ENCODE measurements at places on chromosomes 6 and 20.

DNA sequence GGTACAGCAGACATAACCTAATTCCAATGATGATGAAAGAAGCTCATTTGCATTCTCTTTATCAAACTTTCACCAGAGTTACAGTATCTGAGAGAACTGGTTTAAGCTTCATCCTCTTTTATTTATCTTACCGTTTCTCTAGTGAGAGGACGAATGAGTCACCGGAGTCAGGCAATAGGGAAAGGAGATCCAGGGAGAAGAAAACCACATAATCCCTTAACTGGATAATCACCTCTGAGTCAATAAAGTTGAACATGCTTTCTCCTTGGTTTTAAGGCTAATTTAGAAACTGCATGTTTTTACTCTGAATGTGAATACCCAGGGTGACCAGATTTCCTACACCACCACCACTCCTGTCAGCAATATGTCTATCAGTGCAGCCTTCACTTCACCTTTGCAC is 313.7 kb upstream of the TBX18 start:
- DNase-seq, result peak; percentile 67

DNA sequence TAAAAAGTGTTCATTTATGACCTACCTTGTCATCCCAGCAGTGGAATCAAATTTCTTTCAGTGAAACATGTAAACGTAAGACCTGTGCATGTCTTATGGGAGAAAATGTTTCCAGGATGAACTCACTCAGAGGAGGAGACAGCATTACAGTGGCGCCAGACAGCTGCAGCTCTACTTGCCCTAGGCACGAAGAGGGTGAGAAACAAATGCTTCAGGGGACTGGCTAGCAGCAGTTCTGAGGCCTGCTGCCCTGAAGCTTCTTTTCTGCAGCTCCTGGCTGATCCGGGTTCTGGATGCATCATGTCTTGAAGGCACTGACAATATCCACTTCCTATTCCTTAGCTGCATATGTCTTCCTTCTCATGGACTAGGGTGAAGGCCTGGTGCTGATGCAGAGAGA is 120.2 kb downstream of the QRSL1 start:
- DNase-seq, result no peak

GRCh38 chr6:145532361-145532760 is 203.0 kb downstream of the EPM2A start:
- DNase-seq, result no peak

DNA sequence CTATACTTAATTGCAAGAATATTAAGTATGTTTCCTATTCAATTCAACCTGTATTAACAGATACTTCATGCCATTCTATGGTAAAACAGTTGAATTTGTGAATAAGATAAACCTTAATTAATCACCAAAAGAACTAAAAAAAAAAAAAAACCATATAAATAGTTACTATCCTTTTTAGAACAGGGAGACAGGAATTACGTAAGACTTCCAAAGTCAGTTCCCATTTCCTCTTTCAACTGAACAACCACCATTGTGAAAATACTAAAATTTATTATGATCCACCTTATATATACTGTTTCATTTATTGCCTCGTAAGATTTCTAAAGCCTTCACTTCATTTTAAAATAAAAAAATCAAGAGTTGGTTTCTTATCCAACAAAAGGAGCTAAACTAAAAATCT is 9.4 kb downstream of the CCNC start:
- no peak for DNase-seq

- DNase-seq, result no peak
Measured at GRCh38 chr20:61382194-61382593, 130.1 kb downstream of the CDH4 start.

DNA sequence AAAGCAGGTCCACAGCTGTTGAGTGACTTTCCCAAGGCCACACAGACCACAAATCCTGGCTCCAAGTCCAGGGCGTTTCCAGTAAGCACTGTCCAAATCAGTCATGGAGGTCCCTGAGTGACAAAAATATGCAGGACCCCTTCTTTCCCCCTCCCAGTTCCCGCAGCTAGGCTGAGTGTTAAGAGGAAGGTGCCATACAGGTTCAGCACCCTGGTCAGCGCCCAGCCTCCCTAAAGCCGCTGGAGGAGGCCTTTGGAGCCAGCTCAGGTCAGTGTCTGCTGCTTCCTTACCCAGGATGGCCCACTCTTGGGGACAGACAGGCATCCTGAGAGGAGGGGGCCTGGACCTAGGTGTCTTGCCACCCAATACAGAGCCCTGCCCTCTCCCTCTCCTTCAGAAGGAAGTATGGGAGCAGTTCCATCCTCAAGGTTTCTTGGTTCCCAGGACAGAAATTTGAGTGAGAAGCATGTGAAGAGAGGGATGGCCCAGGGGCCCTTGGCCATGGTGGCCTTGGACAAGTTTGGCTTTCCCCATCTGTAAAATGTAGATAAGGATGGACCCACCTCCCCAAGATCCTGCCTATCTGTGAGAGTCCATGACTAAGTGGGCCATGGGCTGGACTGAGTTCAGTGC is 13.2 kb downstream of the TMEM74B start:
- no peak for DNase-seq

DNA sequence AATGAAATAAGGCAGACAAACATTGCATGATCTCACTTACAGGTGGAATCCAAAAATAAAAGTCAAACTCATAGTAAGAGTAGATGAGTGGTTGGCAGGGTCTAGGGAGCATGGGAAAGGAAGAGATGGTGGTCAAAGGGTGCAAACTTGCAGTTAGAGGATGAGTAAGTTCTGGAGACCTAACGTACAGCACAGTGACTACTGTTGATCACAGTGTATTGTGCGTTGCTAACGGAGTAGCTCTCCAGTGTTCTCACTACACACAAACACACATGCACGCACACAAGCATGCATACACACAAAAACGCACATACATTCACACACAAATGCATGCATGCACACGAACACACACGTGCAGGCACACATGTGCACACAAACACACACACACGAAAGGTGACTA is 54.9 kb downstream of the LY86 start:
- no peak for DNase-seq

DNA sequence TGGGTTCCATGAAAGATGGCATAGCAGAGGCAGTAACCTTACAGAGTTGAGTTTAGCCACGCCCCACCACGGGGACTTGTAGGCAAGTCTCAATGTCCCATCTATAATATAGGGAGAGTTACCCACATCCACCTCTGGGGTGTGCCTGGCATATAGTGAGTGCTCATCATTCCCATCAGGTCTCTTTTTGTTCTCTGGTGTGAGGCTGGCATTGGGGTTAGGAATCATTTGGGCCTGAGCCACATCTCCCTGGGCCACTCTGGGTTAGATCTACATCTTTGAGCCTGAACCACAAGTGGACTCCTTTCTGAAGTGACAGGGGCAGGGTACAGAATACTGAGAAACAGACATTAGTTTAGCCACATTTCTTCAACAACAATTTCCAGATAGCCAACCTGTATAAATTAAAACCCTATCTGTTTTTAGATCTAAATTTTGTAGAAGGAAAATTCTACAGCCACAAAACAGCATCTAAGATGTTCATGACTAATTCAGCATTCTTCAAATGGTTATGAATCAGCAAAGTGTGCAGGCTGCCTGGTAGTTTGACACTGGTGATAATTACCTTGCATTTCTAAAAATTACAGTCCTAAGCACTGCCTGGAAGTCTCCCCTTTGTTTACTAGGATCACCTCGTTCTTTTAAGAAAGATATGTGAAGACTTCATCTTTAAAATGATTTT is 20.1 kb downstream of the RNF24 start:
- no peak for DNase-seq

- DNase-seq, result no peak
Measured at GRCh38 chr20:35729283-35729807, 12.7 kb downstream of the RBM39 start.

DNA sequence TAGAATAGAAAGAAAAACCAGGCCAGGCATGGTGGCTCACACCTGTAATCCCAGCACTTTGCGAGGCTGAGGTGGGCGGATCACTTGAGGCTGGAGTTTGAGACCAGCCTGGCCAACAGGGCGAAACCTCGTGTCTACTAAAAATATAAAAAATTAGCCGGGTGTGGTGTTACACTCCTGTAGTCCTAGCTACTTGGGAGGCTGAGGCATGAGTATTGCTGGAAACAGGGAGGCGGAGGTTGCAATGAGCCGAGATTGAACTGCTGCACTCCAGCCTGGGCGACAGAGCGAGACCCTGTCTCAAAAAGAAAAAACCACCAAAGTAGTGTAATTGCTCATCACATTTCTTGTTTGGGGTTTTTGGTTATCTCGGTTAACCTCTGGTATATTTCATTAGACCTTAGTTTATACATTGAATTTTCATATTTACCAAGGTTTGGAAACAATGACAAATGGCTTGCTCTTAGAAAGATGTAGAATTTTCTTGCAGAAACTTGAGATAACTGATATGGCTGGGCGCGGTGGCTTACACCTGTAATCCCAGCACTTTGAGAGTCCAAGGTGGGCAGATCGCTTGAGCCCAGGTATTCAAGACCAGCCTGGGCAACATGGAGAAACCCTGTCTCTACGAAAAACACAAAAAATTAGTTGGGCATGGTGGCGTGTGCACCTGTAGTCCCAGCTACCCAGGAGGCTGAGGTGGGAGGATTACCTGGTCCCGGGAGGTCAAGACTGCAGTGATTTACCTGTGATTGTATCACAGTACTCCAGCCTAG is 14.2 kb downstream of the ITCH start:
- no peak for DNase-seq

DNA sequence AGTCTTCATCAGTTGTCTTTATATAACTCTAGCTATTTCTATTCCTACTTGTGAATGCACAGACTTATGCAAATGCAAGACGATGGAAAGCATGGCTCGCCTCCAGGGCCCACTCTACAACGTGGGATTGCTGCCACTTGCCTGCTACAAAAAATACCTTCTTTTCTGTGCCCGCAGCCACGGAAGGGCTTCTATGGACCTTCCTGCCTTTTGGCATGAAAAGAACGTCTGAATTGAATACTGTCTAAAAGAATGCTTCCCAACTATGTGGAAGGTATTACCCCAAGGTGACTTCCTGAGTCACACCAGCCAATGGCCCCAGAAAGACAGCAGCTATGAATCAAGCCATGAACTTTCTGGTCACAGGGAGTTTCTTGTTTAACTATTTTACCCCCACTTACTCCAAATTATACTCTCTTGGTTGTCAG is 261.2 kb downstream of the HIVEP2 start:
- DNase-seq, result no peak

DNA sequence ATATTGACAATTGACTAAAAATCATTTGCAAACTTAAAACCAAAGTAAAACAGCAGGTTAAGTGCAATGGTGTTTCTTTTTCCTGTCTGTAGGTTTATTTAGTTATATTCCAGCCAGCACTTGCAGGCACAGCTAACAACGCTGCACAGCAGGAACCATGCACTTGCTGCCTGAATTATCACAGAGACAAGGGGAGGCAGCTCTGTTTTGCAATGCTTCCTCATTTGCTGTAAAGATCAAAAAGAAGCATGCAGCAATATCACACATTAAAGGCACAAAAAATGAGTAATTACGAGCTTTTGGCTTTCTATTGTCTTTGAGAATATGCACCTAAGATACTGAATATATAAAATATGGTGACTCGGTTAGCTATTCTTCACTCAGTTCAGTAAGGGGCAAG is 241.9 kb downstream of the EPHA7 start:
- DNase-seq, result no peak

- DNase-seq, result no peak
Measured at GRCh38 chr6:1687402-1687801, 77.7 kb downstream of the FOXC1 start.

GRCh38 chr6:157531169-157531985 is 150.4 kb downstream of the ZDHHC14 start:
- DNase-seq, result no peak

- DNase-seq, result no peak
Measured at GRCh38 chr6:122712448-122713137, 66.9 kb upstream of the FABP7 start.

- no peak for DNase-seq
Measured at GRCh38 chr20:62603021-62603906, 39.0 kb upstream of the SLCO4A1 start.

DNA sequence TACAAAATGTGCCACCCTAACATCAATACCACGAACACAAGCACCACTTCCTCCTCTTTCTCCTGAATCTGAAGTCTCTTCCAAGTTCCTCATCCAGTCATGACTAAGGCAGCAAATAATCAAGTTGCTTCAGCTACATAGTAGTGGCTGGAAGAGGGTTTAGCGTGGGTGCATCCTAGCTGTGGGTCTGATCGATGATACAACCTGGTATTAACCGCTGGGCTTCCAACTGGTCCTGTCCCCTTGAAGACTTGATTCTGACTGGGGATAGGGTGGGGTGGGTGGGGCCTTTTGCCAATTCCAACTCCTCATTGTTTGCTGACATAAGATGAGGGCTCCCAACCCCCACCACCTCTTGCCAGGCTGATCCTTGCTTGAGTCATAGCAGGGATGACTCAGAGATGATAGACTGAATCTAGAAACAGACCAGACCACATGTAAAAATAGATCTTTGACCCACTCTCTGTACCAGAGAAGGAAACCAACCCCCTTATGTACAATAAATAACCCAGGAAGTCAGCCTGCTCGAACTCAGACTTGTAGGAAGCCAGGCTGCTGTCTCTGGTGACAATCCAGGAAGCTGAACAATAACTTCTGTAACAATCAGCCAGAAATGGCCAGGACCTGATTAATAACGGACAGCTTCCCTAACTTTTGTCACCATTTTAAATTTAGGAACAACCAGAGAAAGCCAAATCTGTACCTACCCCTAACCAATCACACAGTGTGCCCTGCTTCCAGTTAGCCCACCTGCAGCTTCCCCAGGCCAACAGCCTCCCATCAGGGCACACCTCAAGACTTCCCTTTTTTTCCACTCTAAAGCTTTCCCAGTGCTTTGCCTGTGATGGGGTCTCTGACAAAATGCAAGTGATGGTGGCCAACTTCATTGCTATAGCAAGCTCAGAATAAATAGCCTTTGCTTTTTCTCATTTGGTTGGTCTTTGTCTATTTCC is 68.9 kb upstream of the FAM184A start:
- DNase-seq, result peak; percentile 78

DNA sequence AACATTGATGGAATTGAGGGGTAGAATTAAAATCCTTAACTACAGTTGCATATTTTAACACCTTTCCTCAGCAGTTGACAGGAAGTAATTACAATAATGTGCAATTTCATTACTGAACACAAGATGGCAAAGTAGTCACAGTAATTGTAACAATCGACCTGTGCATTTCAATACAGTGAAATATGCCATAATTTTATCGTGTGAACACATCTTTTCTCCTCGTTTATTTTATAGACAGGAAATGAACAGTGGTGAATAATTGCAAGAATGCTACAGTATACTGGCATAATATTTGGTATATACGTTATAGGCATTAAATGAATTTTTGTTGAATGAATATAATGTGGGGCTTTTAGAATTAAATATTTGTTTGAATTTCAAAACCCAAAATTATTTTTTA is 25.0 kb downstream of the CYB5R4 start:
- peak; percentile 18 for DNase-seq

DNA sequence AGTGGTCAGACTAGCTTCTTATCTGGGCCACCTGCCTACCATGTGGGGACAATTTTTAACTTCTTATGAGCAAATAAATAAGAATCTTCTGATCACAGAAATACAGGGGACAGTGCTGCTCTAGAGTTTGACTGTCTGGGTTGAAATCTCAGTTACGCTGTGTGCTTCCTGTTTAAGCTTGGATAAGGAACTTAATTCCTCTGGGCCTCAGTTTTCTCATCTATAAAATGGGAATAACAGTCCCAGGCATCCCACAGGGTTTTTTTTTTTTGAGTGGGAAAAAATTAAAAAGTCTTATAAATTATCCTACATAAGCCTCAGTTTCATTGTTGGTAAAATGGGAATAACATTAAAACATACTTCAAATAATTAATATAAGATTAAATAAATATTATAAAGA is 340.9 kb downstream of the ESR1 start:
- no peak for DNase-seq

- no peak for DNase-seq
Measured at GRCh38 chr6:1678201-1678600, 68.5 kb downstream of the FOXC1 start.

GRCh38 chr6:163883984-163884383 is 469.5 kb downstream of the QKI start:
- DNase-seq, result no peak

Data from amniotic stem cell (primary cell).